Activated naive CD4-positive, alpha-beta T cell (primary cell): ENCODE measurements at places on chromosomes 6 and 20.

GRCh38 chr6:168722397-168722796 lies 281.4 kb downstream of the SMOC2 start:
- DNase-seq, result no peak

DNA sequence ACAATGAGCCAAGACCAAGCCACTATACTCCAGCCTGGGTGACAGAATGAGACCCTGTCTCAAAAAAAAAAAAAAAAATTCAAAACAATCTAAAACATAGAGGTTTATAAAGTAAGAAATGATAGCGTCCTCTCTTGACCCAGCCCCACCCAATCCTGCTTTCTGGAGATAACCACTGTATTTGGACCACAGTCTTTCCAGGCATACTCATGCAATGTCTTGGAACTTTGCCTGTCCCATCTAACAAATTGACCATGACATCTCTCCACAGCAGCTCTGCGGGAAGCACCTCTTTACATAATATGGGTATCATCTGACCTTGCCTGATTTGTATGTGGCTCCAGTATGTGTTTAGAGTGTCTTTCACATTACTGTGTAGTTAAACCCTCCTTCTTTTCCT lies 9.1 kb upstream of the SHLD1 start:
- no peak for DNase-seq

DNA sequence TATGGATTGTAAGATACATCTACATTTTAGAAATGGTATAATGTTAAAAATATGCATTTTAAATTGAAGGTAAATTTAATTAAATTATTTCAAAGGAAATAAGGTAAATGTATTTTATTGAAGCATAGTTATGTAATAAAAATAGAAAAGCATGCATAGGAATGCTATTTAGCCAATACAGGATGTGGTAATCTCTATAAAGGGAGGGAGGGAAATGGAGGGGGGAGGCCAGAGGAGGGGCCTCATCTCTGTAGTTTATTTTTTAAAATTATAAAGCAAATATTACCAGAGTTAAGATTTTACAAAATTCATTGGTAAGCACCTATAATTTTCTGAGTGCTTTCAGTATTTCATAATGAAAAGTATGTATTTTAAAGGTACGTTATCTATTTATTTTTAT lies 27.2 kb downstream of the SLC16A10 start:
- no peak for DNase-seq

DNA sequence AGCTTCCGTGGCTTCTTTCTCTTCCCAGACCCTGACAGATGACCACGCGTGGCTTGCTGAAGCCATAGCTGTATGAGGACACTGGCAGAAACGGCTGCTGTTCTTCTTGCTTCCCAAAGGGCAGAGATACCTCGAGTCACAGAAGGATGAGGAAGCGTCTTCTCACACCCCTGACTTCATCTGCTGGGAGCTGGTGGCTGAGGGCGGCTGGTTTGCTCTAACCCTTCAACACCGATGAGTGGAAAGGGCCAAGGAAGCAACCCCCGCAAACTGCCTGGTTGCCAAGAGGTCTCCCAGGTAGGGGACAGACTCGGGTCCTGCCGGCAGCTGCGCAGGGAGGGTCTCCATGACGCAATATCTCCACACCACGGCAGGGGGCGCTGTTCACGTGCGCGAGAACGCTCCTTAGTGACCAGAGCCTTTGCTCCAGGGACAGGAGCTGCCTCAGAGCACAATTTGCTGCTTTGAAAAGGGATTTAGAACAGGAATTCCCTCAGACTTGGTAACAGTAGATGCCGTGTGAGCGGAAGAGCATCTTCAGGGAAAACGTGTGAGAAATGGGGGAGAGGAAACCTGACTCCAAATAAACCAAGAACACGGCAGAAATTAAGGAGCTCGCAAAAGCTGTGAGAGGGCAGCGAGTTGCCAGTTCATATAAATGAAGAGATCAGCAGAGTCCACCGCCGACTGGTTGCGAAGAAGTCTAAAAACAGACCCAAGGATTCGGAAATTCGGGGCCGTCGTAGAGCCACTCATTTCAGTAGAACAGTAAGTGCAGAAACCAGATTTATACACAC lies 80.2 kb downstream of the ERMARD start:
- peak; percentile 67 for DNase-seq

DNA sequence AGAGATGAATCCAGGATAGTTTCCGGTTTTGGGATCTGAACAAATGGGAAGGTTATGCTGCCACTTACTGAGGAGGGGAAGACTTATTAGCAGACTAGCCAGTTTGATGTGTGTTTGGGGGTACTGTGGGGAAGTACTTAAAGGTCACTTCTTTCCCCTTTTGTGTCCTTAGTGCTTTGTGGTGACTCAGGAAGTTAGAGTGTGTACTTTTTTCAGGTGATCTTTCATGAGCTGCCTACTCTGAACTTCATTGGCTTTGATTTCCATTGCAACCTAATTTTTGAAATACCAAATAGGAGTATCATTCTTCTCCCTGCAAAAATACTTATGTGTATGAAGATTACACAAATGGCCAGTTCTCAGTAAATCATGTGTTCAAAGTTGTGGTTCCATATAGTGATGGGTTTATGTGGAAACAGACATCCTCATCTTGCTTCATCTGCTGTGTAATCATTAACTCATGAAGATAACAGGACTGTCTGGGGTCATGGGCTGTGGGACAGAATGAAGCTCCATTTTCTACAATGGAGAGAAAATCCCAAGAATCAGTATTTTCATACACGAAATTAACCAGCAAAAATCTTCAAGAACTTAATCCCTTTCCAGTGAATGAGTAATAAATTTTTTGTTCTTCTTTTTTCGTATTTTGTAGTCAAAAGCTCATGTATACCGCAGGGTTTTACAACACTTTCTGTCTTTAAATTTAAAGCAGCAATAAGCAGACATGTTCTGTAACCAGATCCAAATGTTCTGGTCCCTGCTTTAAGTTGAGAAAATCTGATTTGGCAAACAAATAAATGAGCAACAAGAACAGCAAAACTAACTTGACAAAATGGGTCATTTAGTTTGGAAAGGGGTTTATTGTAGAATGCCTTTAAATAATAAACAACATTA lies 272.2 kb upstream of the FLRT3 start:
- no peak for DNase-seq

GRCh38 chr20:59422872-59423544 lies 122.6 kb downstream of the EDN3 start:
- DNase-seq, result no peak

- DNase-seq, result no peak
Observed at GRCh38 chr20:63006540-63007359, at the start of gene BHLHE23. Gene BHLHE23 (minus strand): TSS chr20:63006964. CDS start chr20:63006774, 190 bp downstream.

GRCh38 chr6:132841966-132842365 lies 27.6 kb downstream of the RPS12 start:
- DNase-seq, result no peak

- DNase-seq, result no peak
Observed at GRCh38 chr20:15113144-15113773, 775.8 kb upstream of the FLRT3 start.
